Amygdala (tissue), 56 donors: ENCODE measurements at places on chromosomes 7 and 10.

- no peak for DNase-seq
Observed at GRCh38 chr10:133125901-133126300, 34.1 kb upstream of the KNDC1 start.

- no peak for DNase-seq
Observed at GRCh38 chr10:90526721-90527120, 331.1 kb downstream of the HTR7 start.

- peak; percentile 47 for DNase-seq
Observed at GRCh38 chr7:44894888-44895580, 9.7 kb upstream of the PURB start.

DNA sequence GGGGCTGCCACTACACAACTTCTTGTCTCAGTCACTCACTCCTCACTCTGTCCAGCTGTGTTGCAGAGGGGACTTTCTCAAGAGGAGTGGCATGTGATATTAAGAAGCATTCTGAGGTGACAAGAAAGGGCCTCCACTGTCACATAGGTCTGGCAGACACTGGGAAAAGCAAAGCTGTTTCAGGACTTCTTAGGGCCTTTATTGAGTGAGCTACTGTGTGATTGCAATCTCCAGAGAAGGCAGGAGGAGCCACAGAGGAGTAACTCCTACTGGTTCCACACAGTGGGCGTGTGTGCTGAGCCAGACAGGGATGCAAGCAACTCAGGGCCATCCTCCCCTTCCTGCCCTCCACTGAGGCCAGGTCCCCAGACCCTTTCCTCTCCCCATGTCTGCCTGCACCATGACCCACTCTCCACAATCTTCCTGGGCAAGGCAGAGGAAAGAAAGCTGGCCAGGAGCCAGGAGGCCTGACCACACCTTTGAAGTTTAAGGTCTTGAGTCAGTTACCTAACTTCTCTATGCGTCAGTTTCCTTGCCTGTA, 262.0 kb upstream of the ZMIZ1 start:
- no peak for DNase-seq

DNA sequence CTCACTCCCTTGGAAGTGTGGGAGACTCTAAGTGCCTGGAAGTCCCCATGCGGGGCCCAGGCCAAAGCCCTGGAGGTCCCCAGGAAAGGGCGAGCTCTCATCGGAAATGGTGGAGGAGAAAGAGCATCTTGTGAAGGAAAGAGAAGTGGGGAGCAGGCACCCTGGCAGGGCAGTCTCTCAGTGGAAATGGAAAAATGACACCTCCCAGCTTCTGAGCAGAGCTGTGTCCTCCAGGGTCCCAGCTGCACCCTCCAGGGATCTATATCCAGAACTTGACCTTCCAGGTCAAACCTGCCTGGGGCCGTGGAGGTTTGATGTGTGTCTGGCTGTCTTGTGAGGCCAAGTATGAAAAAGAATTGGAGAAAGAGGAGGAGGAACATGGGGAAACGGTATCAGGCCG, 29.5 kb downstream of the PAX2 start:
- DNase-seq = no peak

DNA sequence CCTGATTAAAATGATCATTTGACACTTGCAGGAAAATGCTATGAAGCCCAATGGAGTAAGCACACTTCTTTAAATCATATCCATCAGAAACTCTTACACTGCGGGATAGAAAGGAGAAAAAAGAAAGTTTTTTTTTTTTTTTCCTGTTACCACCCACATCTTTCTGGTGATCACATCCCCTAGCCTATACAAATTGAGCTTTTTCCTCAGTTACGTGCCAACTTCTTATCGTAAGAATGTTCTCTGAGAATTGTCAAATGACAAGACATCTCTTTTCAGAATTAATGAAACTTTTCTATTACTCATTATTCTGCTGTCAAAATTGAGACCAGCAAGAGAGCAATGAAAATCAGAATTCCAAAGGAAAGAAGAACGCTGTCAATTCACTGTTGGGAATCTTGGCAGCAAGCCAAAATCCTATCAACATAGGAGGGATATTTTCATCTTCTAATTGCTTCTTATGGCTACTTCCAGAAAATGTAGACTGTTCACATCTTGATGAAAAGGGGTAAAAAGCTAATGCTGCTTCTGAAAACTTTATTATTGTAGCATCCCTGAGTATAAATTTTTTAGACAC, 179.5 kb downstream of the ADAM12 start:
- DNase-seq = no peak

DNA sequence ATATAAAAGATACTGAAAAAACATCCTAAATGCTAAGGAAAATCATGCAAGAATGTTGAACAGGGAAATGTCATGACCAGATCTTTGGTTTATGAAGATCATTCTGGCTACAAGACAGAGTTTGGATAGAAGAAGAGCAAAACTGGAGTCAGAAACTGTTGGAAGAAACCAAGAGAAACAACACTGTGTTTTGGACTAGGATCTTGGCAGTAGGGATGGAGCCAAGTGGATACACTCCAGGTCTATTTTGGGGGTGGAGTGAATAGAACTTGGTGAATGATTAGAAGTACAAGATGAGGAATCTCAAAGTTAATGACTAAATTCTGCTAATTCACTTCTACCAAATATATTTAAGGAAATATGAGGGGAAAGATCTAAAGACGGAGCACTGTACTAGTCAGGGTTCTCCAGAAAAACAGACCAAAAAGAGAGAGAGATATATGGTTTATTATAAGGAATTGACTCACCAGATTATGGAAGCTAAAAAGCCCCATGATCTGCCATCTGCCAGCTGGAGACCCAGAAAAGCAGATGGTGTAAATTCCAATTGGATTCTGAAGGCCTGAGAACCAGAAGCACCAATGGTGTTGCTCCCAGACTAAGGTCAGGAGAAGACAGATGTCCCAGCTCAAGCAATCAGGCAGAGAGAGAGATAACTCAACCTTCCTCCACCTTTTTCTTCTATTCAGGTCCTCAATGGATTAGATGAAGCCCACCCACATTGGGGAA, 254.9 kb downstream of the TRIL start:
- no peak for DNase-seq

- no peak for DNase-seq
Observed at GRCh38 chr10:48445932-48446331, 139.5 kb downstream of the MAPK8 start.

DNA sequence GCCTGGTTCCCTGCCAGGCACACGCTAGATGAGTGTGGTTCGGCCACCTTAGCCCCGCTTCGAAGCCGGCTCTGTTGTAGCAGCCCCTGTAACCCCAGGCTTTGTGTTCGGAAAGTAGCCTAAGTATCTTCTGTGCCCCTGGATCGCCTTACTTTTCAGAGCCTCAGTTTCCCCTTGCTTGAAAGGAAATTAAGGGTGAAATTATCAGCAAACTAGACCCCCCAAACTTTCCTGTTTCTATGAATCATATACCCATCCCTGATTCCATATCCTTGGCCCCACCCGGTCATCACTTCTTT, 312 bp downstream of the PDCD11 start:
- DNase-seq = no peak

GRCh38 chr7:8444468-8444769, 11.0 kb downstream of the NXPH1 start:
- no peak for DNase-seq

- no peak for DNase-seq
Observed at GRCh38 chr10:65796472-65796871, 1129.4 kb upstream of the LRRTM3 start.

DNA sequence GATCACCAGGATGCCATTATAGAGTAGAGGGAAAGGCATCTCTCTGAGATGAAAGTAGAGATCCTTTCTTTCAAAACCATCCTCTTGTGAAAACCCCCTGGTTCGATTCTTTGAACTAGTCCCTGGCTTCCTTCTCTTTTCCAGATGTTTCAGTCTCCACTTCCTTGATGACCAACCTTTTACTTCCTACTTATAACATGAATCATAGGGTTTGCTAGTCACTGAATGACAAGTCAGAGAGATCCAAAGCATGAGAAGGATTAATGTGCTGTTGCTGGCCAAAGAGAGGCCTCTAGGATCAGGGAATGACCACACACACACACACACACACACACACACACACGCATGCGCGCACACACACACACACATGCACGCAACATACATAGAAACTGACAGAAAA, 161.1 kb upstream of the FRMD4A start:
- no peak for DNase-seq
